ENCODE measurements at places on chromosomes 11 and 22.

- DNase-seq, result no peak
Observed at GRCh38 chr11:1197886-1198560, 24.8 kb upstream of the MUC5B start.

DNA sequence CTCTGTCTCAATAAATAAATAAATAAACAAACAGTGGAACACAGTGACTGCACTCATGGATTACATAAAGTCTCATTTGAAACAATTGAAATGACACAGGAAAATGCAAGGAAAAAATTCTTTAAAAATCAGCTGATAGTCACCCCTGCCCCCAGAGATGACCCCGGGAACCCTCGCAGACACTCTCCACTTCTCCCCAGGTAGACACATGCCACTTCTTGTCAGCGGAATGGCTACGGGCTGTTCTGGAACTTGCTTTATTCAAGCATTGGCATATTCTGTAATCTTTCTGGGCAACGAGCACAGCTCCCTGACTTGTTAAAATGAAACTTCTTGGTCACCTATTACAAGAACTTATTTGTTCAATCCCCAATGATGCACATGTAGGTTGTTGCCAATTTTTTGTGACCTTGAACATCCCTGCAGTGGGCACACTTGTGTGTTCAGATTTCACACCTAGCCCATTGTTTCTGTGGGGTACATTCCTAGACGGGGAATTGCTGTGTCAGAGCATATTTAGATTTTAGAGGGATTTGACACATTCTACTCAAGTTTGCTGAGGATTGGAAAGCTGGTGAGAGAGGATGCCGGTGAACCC lies 32.8 kb downstream of the MYEOV start:
- no peak for DNase-seq

DNA sequence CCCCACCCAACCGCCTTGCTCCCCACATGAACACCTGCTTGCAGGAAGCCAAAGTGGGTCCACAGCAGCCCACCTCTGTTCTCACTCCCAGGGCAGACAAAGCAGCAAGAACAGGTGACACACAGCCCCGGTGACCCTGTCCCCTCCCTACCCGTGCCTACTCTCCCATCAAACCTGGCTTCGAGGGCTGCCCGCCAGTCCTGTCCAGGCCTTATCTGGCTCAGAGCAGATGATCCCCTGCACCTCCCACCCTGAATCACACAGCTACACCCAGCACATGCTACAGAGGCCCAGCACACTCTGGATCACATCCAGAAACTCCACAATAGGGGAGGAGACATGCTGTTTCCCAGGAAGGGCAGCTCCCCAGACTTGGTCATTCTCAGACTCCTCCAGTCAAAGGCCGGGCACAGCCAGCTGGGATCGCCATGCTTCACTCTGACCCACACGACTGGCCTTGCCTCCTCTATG lies 6.2 kb upstream of the RGL4 start:
- DNase-seq, result no peak

GRCh38 chr22:22161924-22162851 lies 82.4 kb upstream of the VPREB1 start:
- no peak for DNase-seq

- DNase-seq, result no peak
Observed at GRCh38 chr11:100354736-100355135, 332.4 kb upstream of the ARHGAP42 start.

DNA sequence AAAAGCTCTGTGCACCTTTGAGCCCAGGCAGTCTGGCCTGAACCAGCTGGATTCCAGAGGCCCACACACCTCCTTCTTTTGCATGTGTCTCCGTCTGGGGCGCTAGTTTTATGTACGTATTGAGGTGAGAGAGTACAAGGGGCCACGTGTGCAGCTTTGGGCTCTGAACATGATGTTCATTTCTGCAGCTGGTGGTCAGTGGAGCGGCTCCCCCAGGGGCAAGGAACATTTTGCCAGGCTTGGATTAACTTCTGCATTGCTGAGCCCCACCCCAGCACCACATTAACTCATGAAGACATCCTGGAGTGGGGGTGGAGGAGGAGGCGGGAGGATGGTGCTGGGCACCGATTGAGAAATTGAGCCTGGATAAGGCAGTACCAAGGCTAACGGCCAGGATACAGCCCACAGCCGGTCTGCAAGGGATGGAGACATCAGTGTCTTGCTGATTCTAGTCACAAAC lies 13.8 kb downstream of the USP2 start:
- no peak for DNase-seq

- no peak for DNase-seq
Observed at GRCh38 chr11:71499546-71499945, 27.5 kb upstream of the KRTAP5-7 start.

- DNase-seq, result no peak
Observed at GRCh38 chr11:100460426-100460825, 226.7 kb upstream of the ARHGAP42 start.

DNA sequence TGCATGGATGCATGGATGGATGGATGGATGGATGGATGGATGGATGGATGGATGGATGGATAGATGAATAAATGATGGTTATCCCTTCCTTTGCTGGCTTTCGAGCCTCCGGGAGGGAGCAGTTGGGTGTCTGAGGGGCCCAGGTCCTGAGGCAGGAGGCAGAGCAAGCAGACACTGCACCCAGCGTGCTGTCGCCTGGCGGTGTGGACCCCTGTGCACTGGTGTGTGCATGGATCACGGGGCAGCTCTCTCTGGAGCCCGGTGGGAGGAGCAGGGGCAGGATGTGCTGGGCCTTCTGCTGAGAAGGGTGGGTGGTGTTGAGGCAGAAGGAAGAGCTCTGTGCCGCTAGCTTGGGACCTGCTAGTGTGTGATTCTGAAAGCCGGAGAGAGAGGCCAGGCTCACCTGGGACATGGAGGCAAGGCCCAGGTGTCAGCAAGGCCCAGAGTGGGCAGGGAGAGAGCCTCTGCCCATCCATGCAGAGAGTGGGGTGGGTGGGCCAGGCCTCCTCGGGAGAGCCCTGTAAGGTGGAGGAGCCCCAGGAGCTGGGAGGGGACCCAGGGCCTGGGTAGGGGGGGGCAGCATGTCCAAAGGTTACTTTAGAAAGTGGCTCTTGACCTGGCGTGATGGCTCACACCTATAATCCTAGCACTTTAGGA lies 254.4 kb downstream of the BRD1 start:
- DNase-seq, result no peak

- no peak for DNase-seq
Observed at GRCh38 chr11:102882389-102883024, 7.7 kb upstream of the MMP12 start.

DNA sequence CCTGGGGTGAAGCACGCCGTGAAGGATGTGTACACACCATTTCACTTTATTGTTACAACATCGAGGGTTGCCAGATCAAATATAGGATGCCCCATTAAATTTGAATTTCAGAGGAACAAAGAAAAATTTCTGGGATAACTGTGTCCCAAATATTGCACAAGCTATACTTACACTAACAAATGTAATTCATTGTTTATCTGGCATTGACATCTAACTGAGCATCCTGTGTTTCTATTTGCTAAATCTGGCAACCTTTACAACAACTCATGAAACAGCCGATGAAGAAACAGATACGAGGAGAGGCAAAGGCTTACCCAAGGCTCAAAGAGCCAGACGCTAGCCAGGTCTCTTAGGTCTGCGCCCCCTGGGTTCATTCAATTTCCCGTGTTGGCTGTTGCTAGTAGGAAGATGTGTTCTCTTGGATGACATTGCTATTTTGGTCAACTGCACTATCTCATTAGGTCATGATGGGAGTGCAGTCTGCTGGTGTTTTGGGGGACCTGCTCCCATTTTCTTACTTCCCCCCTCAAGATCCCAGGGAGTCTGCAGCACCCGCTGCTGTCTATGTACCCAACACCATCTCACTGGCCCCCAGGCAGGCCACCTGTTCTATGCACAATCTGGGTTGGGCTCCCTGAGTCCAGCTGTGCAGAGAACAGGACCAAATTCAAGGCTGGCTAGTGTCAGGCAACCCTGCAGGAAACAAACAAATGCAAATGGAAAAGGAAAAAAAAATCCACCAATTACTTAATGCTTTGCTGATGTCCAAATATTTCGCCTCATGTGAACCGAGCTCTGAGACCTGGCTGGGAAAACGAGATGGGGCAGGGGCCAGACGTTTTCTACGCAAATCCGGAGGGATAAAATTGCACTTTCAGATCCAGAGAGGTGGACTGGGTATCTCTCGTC lies 560.9 kb downstream of the MIAT start:
- DNase-seq, result no peak

DNA sequence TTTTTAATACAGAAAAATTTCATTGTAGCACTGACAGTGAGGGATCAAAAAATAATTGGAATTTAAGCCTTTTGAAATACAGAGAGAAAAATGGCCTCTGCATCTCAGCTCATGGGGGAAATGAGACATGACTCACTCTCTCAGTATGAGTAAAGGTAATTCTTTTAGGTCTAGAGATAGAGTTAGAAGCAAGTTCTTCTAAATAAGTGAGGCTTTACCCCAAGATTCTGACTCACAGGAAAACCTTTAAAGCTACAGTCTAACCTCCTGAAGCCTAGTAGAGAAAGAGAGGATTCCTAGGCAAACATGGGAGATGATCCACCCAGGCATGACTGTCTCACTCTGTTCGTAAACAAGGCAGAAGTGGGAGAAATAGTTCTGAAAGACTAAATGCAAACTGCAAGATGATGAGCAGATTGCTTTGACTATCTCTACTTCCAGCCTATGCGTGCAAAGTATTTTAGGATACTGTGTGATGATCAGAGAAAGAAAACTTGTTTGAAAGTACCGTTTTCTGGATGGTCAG lies 1003.3 kb upstream of the CCDC90B start:
- no peak for DNase-seq

DNA sequence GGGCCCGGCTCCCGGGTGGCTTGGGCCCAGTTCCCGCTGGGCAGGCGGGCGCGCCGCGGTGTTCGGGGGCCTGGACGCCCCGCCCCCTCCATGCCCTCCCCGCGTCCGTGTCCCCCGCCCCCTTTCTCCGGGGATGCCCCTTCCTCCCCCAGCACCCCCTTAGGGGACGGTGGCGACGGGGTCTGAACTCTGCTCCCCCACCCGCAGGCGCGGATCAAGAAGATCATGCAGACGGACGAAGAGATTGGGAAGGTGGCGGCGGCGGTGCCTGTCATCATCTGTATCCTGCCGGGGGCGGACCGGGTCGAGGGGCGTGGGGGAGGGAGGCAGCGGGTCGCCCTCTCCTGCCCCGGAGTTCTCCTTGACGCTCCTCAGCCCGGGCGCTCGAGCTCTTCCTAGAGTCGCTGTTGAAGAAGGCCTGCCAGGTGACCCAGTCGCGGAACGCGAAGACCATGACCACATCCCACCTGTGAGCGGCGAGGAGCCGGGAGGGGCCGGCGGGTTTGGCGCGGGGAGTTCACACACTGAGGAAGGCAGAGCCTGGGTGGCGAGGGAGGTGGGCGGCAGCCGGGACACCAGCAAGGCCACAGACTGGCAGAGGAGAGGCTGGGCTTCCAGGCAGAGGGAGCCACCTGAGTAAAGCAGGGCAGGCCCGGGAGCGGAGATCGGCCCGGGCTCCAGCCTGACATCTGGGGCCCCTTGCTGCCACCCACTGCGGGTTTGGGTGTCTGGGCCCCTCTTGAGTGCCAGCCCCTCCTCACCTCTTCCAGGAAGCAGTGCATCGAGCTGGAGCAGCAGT lies 546 bp downstream of the DRAP1 start:
- DNase-seq, result peak; percentile 77

GRCh38 chr11:63907063-63907462 lies 9.9 kb downstream of the RCOR2 start:
- no peak for DNase-seq

DNA sequence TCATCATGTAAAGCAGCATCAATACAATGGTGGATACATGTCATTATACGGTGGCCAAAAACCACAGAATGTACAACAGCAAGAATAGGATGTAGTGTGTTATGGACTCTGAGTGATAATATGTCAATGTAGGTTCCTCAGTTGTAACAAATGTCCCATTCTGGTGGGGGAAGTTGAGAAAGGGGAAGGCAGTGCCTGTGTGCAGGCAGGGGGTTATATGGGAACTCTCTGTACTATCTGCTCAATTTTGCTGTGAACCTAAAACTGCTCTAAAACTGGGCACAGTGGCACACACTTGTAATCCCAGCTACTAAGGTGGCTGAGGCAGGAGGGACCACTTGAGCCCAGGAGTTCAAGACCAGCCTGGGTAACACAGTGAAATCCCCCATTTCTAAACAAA lies 5.9 kb downstream of the CHKA start:
- DNase-seq, result no peak

DNA sequence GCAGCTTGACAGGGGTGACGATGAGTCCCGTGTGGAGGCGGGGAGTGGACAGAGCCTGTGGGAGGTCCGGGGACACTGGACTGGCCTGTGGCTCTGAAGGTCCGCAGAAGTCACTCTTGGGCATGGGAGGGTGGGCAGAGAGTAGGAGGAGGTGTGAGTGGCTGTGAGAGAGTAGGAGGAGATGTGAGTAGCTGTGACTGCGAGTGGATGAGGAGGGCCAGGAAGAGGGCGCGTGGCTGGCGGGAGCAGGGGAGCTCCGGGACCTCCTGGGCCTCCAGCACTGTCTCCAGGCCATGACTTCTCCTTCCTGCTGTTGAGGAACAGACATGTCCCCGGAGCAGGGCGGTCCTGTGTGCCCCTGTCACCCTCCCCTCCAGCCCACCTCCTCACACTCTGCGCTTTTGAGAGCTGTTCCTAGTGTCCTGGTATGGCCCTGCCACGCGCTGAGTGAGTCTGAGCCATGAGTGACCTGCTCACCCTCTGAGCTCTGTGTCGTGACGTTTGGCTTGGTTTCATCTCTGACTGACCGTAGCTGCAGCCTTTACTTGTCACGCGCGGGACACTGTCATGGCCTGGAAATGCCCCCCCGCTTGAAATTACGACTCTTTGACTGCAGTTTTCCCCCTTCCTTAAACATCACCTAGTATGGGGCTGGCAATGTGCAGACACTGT lies 391.5 kb downstream of the TBC1D22A start:
- no peak for DNase-seq

DNA sequence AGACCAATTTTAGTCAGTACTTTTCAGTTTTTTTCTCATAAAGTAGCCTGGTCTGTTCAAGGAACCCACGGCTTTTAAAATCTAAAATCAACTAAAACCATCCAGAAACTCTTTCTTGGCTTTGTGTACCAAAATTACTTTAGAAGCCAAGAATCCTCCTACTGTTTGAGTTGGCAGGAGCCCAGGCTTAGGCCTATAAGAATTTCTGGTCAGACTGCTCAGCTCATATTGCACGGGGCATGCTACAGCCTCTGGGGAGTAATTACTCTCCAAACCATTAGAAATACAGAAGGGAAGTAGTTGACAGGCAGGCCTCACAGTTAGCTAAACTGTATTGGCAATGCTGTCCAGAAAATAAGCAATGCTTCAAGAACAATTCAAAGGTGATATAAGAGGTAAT lies 1862.9 kb upstream of the RAG2 start:
- no peak for DNase-seq

- no peak for DNase-seq
Observed at GRCh38 chr22:37410174-37411055, 16.9 kb downstream of the ELFN2 start.

GRCh38 chr11:131907371-131907770 lies 537.0 kb downstream of the NTM start:
- no peak for DNase-seq

Measured in CD4-positive, alpha-beta T cell treated with Interferon alpha-2 for 1 hour (primary cell).